ENCODE measurements at places on chromosomes 1 and 21.

- no peak for DNase-seq
Measured at GRCh38 chr1:17903386-17903785, 148.3 kb downstream of the ACTL8 start.

DNA sequence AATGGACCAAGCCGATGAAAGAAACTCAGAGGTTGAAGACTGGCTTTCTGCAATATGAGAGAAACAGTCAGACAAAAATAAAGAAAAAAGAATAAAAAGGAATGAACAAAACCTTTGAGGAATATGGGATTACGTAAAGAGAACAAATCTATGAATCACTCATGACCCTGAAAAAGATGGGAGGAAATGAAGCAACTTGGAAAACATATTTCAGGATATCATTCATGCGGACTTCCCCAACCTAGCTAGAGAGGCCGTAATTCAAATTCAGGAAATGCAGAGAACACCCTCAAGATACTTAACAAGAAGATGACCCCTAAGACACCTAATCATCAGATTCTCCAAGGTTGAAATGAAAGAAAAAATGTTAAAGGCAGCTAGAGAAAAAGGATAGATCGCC is 705.3 kb upstream of the CHRM3 start:
- no peak for DNase-seq

DNA sequence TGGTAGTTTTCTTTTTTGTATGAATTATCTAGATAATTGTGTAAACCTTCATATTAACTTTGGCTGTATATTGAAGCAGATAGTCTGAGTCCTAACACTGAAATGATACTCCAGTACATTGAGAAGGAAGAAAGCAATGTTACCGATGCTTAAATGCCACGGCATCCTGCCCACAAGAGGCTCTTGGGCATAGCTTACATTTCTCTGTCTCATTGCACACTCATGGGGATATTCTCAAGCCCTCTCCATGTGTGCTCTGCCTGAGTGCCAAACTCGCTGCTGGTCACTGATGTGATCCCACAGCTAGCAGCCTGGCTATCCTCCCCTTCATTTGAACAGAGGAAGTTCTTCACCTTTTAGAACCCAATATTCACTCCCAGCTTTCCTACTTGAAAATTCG is 179.4 kb downstream of the TGFB2 start:
- DNase-seq = no peak

GRCh38 chr1:210447456-210448057 is 118.9 kb downstream of the HHAT start:
- DNase-seq = no peak

- DNase-seq = no peak
Measured at GRCh38 chr21:29064850-29065481, 8.5 kb downstream of the CCT8 start.

GRCh38 chr1:90809996-90810395 is 92.9 kb upstream of the BARHL2 start:
- DNase-seq = no peak

- DNase-seq = peak; percentile 72
Measured at GRCh38 chr1:27940297-27940696, 5.5 kb downstream of the SMPDL3B start.

- DNase-seq = no peak
Measured at GRCh38 chr1:181180407-181181031, 92.0 kb downstream of the IER5 start.

GRCh38 chr1:199226163-199226562 is 587.3 kb downstream of the PTPRC start:
- DNase-seq = no peak

GRCh38 chr1:21750841-21751240 is 32.1 kb downstream of the USP48 start:
- no peak for DNase-seq

DNA sequence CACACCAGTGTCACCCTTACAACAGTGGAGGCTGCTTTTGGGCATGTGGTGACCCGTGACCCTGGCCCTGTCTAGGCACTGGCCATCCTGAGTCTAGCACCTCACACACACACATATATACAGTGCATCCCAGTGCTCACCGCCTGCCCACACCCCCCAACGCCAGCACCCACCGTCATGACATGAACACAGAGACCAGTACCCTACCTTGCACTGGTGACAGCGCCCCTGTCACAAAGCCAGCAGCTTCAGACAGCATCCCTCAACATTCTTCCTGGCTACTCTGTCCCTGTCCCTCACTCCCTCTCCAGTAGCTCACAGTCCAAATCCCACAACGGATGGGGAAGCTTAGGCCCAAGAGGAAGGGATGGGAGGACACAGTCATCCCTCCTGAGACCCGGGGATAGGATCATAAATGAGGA is 27.1 kb downstream of the AHDC1 start:
- DNase-seq = no peak

DNA sequence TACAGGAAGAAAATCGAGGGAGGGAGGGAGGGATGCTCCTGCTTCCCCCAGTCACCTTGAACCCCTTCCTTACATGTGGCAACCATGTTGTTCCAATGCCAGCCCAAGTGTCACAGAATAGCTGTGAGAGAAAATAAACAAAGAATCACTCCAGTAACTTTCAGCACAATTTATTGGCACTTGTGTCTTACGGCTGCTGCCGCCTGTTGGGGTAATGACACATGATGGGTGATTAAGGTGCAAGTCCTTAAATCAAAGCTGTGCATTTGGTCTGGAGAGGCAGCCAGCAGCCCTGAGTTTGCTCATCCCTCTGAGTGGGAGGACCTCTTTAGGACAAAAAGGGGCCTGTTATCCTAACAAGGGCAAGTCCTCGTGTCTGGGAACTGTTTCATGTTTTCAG is 377.7 kb downstream of the PCP4 start:
- DNase-seq = no peak

- DNase-seq = no peak
Measured at GRCh38 chr1:55988963-55989452, 590.4 kb downstream of the PLPP3 start.

- DNase-seq = no peak
Measured at GRCh38 chr1:87061742-87062156, 147.3 kb downstream of the HS2ST1 start.

GRCh38 chr1:239583536-239583935 is 197.2 kb downstream of the CHRM3 start:
- no peak for DNase-seq

DNA sequence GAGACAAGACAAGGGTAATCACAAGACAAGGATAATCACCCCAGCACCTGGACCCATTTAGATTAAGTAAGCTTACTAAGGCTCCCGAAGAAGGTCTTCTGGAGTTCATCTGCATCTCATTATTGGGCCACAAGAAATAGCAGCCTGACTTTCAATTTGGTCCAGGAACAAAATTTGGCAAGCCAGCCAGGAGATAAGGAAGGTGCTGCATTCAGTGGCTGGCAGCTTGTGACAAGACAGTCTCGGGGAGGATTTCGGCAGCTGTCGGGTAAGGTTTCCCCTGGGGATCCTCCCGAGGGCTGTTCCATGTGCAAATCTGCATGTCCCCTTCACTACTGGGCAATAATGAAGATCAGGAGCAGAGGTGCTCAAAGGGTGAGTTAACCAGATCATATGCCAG is 195.2 kb downstream of the FCRL5 start:
- no peak for DNase-seq

GRCh38 chr1:201666102-201666501 is 127.2 kb downstream of the NAV1 start:
- DNase-seq = no peak

DNA sequence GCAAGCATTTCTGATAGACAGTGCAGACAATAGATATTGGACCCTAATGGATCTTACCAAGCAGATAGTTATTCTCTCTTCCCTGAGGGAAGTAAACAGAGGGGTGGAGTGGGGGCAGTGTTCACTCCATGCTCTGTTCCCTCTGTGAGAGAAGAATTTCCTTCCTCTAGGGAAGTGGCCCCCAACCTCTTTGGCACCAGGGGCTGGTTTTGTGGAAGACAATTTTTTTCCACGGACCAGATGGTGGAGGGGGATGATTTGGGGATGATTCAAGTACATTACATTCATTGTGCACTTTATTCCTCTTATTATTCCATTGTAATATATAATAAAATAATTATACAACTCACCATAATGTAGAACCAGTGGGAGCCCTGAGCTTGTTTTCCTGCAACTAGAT is 459.9 kb downstream of the ADGRL2 start:
- DNase-seq = no peak

GRCh38 chr1:171460018-171460620 is 25.2 kb upstream of the PRRC2C start:
- no peak for DNase-seq

GRCh38 chr1:11501491-11501897 is 22.5 kb downstream of the DISP3 start:
- peak; percentile 41 for DNase-seq

DNA sequence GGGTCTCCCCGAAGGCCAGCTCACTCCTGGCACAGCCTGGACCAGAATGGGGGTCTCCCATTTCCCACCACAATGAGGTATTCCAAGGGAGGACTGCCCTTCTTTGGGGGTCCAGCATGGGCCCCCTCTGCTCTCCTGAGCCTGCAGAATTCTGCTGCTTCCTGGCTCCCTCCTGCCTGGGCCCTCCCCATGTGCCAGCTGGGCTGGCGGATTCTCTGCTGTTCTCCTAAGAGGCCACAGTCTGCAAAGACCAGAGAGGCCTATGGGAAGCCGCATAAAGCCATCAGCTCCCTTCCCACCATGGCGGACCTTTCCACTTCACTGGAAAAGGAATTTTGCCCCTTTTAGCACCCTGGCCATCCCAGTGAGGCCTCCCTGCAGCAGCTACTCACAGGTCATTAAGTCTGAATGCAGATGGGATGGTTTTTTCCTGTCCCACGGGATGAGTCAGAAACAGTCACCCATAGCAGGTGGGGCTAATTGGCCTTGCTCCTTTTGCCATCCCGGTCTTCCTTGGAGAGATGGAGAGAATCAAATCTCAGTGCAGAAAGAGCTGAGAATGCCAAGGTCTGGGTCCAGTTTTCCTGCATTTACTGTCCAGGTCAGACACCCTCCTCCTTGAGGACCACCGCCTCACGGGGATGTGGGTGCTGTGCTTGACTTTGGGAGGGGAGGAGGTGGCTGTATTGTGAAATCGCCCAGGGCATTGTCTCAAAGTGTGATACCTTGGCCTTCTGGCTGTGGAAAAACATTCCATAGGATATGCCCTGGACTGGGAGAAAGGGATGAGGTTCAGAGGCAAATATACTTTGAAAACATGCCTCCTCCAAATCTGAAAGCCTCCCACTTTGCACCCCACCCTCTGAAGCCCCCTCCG is 23.2 kb downstream of the MYBPH start:
- no peak for DNase-seq

DNA sequence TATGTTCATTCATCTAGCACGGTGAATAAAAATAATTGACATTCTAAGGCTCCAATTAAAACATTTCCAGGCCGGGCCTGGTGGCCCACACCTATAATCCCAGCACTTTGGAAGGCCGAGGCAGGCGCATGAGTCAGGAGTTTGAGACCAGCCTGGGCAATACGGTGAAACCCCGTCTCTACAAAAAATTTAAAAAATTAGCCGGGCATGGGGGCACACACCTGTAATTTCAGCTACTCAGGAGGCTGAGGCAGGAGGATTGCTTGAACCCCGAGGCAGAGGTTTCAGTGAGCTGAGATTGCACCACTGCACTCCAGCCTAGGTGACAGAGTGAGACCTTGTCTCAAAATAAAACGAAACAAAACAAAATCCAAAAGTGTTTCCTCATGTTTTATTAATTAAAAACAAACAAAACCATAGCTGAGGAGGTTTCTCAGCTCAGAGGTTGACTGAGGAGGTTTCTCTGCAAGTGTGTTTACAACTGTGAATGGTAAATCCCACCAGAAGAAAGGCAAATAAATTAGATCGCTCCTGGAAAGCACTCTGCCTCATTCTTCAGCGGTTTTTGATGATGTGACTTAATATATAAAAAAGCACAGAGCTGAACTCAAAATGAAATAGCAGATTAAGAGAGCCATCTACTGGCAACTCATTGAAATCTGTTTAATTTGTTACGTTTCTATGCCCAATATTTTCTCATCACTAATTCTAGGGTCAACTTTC is 37.7 kb upstream of the ATG4C start:
- no peak for DNase-seq

- no peak for DNase-seq
Measured at GRCh38 chr1:152537496-152537895, 23.2 kb downstream of the CRCT1 start.

DNA sequence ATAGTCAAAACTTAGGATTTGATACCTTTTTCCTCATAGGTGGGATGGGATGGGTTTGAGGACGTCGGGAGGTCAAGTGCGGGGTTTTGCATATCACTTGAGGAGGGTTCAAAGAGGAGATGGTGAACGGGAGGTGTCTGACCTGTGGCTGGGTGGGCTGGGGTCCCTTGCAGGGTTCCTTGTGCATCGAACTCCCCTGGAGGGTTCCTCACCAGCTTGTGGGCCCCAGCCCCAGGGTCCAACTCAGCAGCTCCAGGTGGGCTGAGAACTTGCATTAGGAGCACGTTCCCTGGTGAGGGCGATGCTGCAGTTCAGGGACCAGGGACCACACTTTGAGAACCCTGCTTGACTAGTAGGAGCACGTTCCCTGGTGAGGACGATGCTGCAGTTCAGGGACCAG is 23.2 kb downstream of the TRPM2 start:
- peak; percentile 0 for DNase-seq

- DNase-seq = no peak
Measured at GRCh38 chr1:30413606-30414005, 309.8 kb downstream of the MATN1 start.

GRCh38 chr1:25900219-25900618 is 6.0 kb downstream of the STMN1 start:
- no peak for DNase-seq

GRCh38 chr1:1678581-1679380 is 13.8 kb downstream of the SLC35E2B start:
- no peak for DNase-seq

DNA sequence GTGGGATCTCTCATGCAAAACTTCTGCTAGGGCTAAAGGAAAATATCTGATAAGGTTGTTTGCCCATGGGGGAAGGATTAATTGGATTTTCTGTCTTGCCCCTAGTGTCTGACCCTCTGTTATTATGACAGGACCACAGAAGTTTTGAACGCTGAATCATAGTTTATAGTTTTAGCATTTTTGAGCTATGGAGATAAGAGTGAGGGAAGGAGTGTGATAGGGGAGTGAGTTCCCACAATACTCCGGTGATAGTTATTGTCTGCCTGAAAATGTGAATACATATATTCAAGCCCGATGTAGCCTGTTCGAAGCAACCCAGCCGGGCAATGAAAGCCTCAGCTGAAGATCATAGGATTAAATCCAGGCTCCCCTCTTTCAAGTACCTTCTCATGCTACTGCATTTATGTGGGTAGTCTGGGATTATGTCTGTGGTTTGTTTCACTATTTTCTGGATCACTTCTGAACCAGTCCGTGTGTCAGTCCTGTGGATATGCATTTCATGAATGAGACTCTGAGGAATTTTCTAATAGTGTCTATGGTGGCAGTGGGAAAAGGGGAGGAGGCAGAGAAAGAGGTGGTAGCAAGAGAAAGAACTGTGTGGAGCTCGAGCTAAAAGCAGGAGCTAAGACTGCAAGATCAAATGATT is 258.7 kb downstream of the DISC1 start:
- no peak for DNase-seq

- no peak for DNase-seq
Measured at GRCh38 chr1:211324992-211325775, 1.4 kb upstream of the TRAF5 start.
